ENCODE measurements at places on chromosomes 13 and 19.
A peak's percentile ranks its signal among the peaks of the same experiment; 100 is the strongest.

- DNase-seq: no peak
Measured at GRCh38 chr19:7874076-7874896, at the start of gene PRR36. PRR36 (minus strand) TSS chr19:7874390; CDS start chr19:7873689, 701 bp downstream.

- DNase-seq: no peak
Measured at GRCh38 chr13:48118030-48118429, 23.1 kb upstream of the MED4 start.

DNA sequence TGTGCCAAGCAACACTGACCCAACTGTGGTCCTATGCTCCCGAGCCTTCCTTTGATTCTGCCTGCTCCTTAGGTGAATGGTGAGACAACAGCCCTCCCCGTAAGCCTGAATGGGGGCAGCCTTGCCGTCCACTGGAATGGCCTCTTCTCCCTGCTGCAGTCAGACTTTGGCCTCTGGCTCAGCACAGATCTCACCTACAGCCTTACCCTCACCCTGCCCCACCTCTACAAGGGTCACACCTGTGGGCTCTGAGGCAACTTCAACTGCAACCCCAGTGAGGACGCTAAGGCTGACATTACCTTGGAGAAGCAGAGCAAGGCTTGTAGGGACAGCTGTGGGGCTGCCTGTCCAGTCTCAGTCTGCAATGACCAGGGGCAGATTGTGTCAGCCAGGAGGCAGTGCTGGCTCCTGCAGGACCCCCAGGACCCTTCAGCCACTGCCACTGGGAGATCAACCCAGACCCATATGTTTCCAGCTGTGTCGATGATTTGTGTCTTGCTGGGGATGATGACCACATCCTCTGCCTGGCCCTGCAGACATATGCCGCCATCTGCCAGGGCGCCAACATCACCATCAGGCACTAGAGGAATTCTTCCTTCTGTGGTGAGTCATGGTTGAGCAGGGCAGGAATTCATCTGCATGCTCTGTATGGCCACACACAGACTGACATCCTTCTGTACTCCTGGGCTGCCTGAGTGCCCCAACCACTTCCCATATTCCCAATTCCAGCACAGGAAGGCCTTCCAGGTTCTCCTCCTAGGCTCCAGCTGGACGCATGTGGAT is 27.3 kb upstream of the FXYD3 start:
- peak; percentile 89 for DNase-seq

DNA sequence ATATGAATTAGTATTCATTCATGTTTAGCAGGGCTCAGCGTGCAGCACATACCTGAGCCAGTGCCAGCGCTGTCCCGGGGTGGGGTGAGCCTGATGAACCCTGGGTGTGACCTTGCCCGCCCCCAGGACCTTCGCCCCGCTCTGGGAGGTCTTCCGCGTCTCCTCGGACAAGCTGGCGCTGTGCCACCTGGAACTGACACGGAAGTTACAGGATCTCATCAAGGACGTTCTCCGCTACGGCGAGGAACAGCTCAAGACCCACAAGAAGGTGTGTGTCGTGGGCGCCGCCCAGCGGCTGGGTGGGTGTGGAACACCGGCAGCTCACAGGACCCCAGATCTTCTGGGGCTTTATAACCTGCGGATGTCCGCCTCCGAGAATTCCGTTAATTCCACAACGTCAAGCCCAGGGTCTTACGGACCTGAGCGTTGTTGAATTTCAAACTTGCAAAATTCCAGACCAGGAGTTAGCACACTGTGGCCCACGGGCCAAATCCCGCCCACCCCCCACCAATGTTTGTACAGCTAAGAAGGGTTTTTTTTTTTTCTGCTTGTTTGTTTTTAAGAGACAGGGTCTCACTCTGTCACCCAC is 15.4 kb downstream of the FCHO1 start:
- peak; percentile 84 for DNase-seq

DNA sequence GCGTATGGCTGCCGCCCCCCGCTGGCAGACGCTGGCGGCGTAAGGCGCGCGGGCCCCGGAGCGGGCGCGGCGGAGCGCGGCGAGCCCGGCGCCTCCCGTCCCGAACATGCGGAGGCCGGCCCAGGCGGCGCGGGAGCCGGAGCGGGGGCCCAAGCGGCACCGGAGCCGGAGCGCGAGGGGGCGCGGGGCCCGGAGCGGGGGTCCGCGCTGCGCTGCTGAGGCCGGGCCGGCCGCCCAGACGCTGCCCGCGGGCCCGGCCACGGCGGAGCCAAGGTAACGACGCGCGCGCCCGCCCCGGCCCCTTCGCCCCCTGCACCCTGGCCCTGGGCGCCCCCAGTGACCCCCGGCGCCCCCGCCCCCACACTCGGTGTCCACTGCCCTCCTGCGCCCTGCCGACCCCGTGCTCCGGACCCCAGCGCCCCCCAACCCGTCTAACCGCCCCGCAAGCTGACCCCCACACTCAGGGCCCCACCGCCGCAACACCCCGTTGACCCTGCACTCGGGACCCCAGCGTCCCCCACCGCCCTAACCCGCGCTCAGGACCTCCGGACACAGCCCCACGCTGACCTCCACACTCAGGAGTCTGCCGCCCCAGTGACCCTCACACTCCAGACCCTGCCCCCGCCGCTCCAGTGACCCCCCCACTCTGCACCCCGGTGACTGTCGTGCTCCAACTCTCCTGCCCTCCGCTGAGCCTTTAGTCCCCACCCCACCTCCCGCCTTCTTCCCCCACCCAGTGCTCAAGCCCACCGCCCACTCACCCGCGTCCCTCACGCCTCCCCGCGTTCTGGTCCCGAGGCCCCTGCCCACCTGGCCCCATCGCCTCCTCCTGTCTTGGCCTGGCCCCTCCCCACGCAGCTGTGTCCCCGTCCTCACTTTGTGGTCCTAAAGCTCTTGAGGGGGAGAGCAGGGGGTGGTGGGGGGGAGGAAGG is at the start of gene CSNK1G2:
TSS of gene CSNK1G2 (plus strand) at position 27 of the 932 bp plus-strand sequence. CDS start 28,601 bp downstream, outside the sequence.
- DNase-seq: peak; percentile 16

DNA sequence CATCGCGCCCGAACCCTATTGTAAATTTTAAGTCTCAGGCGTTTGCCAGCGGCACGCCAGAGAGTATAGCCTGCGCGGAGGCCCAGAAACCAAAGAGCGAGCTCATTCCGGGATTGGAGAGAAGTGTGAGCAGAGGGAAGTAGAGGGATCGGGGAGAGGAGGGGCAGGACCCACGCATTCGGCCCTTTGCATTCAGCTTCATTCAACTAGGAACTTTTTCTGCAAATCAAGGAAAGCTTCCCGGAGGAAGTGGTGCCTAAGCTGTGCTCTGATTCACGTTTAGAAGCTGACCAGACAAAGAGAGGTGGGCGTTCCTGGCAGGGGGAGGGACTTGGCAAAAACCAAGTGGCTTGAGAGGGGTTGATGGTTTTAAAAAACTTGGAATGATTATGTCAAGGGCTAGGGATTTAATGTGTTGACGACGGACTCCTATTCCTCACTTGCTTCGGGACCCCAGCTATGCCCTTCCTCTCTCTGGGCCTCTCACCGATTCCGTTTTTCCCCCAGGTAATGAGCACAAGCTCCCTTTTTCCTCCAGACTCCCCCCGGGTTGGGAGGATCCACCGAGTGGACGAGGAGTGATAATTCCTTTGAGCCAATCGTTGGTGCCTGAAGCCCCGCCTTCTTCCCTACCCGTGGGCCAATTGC is 811 bp upstream of the PRMT1 start:
- DNase-seq: peak; percentile 92

DNA sequence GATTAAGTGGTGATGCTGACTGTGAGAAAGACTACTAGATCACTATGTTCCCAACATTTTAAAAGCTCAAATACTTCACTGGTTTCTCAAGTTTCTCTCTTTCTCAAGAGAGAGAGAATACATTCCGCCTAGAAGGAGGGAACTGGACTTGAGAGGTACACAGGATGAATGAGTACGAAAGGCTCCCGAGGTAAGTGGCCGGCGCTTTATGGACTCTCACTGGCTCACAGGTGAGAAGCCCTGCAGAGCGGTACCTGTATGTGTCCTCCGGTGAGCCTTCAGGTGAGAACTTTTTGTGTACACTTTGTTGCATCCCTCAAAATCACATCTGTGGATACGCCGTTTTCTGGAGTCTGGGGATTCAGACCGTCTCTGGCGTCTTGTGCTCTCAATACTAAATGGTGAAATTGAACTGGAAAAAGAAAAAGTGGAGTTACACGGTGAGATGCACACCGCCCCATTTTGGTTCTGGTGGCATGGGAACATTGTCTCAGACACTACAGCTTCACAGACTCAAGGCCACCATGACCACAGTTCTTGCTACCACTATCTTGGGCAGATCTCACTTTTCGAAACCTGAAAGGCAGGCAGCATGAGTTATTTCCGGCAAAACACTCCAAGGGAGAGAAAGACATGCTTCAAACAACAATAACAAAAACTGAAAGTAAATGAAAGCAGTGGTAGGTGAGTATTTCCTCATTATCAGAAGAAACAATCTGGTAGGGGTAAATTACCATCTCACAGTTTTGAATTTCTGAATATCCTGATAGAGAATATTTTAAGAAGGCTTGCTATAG is 418.9 kb downstream of the KLF12 start:
- DNase-seq: no peak

- no peak for DNase-seq
Measured at GRCh38 chr19:47511128-47511517, 3.7 kb downstream of the NAPA start.

DNA sequence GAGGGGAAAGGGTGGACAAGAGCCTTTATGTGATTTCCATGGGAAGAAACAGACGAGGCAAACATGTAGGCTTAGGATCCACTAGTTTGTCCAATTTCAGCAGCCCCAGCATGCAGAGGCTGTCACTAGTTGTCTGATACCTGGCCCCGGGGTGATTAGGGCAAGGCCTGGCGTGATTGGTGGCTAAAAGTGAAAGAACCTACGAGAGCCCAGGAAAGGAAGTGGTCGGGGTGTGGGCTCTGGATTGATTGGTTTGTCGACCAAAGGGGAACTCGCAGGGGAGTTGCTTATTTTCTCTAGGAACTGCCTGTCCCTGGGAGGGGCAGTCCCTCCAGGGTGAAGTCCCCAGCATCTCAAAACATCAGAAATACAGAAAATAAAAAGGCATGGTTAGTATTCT is 64.2 kb upstream of the UQCRFS1 start:
- peak; percentile 32 for DNase-seq

DNA sequence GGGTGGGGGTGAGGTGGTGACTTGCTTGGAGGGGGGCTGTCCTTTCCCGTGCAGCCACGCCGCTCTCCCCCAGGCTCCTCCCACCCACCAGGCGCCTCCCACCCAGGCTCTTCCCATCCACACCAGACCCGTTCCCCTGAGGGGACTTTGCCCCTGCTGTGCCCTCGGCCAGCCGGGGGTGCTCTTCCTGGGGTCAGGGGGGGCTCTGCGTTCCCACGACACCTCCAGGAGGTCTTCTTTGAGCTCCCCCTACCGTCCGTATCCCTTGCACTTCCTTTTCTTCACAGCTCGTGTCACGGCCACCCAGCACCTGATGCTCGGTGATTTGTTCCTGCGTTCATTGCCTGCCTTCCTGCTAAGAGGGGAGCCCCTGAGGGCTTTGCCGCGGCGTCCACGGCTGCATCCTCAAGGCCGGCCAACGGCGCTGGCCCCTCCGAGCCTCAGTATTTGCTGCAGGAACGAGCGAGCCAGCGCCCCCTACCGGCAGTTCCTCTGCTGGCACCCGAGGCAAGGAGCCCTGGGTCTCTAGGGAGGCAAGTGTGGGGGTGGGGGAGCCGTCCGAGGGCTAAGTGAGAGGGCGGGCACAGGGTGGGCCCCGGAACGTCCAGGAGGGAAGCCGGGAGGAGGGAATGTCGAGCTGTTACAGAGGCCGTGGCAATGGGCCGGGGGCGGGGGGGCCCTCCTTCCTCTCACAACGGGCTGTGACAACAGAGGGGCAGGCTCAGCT is 11.8 kb downstream of the LRRC4B start:
- peak; percentile 66 for DNase-seq

GRCh38 chr19:31983647-31984046 is 361.8 kb upstream of the ZNF507 start:
- no peak for DNase-seq

DNA sequence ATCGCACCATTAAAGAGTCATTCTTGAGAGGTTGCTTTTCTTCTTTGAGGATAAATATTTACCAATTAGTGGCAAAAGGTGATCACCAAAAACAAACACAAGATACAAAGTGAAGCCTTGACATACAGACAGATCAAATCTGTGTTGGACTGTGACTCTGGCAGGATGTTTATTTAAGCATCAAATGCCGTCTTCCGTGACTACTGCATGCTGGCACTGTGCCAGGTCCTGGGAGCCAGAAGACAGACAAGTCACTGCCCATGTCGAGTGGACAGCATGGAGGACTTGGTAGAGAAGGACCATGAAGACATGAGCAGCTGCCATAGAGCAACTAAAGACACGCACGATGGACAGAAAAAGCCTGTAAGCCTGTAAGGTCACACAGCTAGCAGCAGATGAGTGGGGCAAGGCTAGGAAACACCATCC is 92.8 kb upstream of the FARP1 start:
- DNase-seq: peak; percentile 59

GRCh38 chr13:25702386-25702785 is 330.6 kb downstream of the ATP8A2 start:
- DNase-seq: no peak

GRCh38 chr13:45479661-45480060 is 14.9 kb downstream of the COG3 start:
- DNase-seq: no peak

DNA sequence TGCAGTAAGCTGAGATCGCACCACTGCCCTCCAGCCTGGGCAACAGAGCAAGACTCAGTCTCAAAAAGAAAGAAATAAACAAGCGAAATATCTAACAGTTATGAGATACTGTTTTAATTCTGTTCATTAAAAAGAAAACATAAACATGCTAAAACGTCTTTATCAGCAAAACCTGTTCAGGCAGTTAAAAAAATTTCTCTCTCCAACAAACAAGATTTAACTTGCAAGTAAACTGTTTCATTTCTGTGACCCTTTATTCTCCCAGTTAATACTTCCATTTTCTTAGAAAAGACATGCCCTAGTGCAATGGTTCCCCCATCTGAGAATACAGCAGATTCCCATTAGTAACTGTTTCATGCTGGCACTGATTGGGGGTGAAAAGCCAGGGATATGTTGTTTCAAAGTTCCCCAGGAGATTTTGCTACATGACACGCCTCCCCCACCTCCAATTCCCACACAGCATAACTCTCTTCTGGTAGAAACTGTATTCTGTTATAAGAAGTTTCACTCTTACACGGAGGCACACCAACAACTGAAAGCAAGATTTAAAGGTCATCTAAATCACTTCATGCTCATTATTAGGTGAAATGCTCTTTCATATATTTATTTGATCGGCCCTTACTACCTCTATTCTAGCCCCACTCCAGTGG is 24.4 kb downstream of the ELF1 start:
- DNase-seq: no peak

- DNase-seq: peak; percentile 94
Measured at GRCh38 chr13:65600702-65601101, 1629.4 kb downstream of the PCDH9 start.

GRCh38 chr13:95385798-95386197 is 84.5 kb upstream of the ABCC4 start:
- peak; percentile 17 for DNase-seq

DNA sequence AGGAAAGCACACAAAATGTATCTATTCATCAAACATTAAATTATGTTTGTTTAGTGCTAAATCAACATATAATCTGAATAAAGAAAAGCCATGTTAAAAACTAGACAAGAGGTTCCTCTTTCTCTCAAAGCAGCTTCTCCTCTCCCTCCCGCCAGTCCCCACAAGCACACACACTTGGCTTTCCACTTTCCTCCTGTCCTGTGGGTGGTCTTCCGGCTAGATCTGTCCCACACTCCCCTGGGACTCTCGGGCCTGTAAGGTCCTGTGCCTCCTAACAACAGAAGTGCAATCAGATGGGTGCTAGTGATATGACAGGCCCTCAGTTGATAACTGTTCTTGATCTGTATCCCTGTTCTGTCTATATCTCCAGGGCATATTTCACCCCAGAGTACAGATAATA is 45.6 kb upstream of the RAP2A start:
- no peak for DNase-seq

- DNase-seq: no peak
Measured at GRCh38 chr13:112831196-112831595, 137.8 kb upstream of the MCF2L start.
